AG08395 (cell line): ENCODE measurements at places on chromosomes 1 and 21.
A peak's percentile ranks its signal among the peaks of the same experiment; 100 is the strongest.

GRCh38 chr1:171581226-171581625, 40.8 kb upstream of the MYOCOS start:
- DNase-seq: no peak

- no peak for DNase-seq
Measured at GRCh38 chr1:32901823-32902534, 790 bp upstream of the TMEM54 start.

DNA sequence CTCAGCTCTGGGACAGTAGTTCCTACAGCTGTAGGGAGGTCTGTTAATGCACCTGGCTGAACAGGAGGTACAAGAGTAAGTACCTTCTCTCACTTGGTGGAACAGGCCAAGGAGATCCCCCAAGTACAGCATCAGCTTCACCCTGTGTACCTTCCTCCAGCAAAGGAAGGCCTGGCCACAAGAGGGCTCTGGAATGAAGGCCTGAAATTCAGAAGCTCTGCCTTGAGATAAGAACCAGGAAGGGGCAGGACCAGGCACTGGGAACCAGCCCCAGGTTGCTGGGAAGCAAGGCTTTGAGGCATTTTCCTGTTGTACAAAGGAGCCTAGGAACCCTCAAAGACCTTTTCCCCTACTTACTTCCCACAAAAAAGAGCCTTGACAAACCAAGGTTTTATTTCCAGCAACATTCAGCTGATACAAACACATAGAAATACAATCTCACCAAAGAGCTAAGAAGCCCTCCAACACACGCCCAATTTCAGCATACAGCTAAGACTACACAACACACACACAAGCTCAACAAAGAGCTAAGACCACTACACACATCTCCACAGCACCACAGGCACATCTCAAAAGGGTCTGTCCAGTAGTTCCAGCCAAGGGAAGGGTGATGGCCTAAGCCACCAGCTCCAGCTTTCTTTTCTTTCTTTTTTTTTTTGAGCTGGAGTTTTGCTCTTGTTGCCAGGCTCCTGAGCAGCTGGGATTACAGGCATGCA, 23.5 kb downstream of the F11R start:
- DNase-seq: peak; percentile 69

DNA sequence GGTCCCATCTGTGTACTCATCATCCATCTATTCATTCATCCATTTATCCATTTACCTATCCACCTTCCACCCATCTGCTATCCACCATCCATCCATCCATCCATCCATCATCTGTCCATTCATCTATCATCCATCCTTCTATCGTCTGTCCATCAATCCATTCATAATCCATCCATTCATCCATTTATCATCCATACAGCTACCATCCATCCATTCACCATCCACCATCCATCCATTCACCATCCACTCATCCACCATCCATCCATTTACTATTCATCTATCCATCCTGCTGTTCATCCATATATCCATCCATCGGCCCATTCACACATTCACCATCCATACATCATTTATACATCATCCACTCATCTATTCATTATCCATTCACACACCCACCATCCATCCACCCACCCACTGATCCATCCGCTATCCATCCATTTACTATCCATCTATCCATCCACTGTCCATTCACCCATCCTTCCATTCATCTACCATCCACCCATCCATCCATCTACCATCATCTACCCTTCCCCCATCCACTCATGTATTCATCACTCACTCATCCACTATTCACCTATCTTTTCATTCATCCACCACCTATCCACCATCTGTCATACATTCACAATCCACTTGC, 96.4 kb downstream of the TRIM11 start:
- no peak for DNase-seq

DNA sequence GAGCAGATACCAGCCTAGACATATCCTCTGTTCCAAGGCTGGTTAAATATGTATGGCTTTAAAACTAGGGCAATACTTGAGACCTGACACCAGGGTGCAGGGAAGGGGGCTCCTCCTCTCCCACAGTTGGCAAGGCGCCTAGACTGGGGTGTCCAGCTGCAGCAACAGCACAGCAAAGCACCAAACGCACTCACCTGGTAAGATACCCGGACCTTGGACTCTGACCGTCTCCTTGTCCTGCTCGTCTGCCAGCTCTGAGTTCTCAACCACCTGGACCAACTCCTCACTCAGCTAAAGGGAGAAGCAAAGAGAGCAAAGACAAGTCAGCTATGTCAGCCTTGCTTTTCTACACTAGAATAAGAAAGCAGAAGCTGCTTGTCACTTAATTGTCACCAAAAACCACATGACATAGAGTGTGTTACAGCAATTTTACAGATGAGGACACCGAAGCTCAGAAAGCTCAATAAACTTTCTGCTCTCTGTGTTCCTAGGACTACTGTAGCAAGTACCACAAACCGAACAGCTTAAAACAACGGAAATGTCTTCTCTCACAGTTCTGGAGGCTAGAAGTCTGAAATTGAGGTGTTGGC, 4.4 kb downstream of the PACC1 start:
- DNase-seq: no peak

- no peak for DNase-seq
Measured at GRCh38 chr1:54114955-54115354, 37.8 kb downstream of the CDCP2 start.

GRCh38 chr1:231338270-231339128, at the start of gene SPRTN:
Gene SPRTN (plus strand): TSS chr1:231338293. CDS start chr1:231338384, 91 bp downstream.
- DNase-seq: peak; percentile 91

GRCh38 chr1:97350241-97350640, 570.6 kb downstream of the DPYD start:
- no peak for DNase-seq

GRCh38 chr1:158810311-158810710, 20.8 kb upstream of the MNDA start:
- DNase-seq: no peak

GRCh38 chr1:21184276-21184675, 7.6 kb upstream of the EIF4G3 start:
- no peak for DNase-seq

DNA sequence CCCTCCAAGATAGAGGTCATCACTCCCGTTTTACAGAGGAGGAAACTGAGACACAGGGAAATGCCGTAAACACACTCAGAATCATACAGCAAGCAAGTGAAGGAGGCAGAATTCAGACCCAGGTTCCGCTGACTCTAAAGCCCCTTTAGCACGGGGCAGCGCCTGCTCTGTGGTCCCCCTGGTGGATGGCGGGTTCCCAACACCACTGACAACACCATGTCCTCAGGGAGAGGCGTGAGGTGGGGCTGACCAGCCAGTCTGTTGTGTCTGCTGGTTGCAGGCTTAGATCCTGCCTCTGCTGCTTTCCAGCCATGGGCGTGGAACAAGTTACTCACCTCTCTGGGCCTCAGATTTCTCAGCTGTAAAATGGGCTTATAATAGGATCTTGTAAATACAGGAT, 617.3 kb downstream of the MATN1 start:
- peak; percentile 39 for DNase-seq

- no peak for DNase-seq
Measured at GRCh38 chr1:81811757-81812371, 11.1 kb downstream of the ADGRL2 start.

- DNase-seq: no peak
Measured at GRCh38 chr1:43004587-43005459, 46.2 kb upstream of the SLC2A1 start.

- DNase-seq: no peak
Measured at GRCh38 chr1:1032424-1032823, 12.5 kb downstream of the AGRN start.

DNA sequence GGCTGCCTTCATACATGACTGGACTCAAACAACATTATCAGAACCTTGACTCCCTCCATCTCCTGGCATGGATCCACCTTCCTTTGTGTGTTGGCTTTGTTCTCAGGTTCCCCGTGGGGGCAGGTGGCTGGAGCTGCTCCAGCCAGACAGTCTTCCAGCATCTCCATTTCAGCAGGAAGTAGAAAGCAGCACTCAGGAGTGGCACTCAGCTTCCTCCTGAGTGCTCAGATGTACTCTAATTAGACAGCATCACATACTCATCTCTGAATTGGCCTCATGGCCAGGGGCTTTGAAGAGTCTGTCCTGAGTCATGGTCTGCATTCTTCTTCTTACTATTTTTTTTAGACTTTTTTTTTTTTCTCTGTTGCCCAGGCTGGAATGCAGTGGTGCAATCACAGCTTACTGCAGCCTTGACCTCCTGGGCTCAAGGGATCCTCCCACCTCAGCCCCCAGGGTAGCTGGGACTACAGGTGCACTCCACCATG, 27.9 kb downstream of the OVAAL start:
- DNase-seq: peak; percentile 59

DNA sequence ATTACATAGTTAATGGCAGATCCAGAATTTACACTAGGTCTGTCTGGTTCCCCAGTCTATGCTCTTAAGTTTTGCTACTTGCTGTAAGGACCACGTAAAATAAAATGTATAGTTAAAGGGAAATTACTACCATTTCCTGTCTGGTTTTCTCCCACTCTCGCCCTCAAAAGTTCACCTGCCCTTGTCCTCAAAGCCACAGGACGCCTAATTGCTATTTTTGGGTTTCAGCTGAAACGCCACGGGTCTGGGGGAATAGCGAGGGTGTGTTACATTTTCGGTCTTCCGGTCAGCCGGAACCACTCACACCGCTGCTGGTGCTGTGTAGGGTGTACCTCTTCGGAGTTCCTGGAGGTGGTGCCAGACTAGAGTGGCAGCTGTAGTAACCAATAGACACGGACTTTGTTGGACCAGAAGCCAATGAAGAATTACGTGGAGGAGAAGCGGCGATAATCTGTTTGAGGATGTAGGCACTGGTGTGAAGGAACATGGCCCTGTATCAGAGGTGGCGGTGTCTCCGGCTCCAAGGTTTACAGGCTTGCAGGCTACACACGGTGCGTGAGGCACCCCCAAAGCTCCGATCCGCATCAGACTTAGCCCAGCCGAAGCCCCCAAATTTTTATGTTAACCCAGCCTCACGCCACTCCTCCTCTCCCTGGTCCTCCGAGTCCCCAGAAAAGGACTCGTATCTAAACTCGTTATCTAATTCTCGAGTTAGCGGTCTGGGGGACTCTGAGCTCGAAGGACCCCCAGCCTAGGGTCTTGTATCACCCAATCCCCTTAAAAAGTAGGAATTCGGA, at the start of gene TARS2:
Gene TARS2 (plus strand): TSS at position 454 of the 797 bp plus-strand sequence. CDS start 32 bp downstream, at position 486.
- peak; percentile 98 for DNase-seq

- no peak for DNase-seq
Measured at GRCh38 chr1:195026792-195027191, 1581.4 kb downstream of the KCNT2 start.

DNA sequence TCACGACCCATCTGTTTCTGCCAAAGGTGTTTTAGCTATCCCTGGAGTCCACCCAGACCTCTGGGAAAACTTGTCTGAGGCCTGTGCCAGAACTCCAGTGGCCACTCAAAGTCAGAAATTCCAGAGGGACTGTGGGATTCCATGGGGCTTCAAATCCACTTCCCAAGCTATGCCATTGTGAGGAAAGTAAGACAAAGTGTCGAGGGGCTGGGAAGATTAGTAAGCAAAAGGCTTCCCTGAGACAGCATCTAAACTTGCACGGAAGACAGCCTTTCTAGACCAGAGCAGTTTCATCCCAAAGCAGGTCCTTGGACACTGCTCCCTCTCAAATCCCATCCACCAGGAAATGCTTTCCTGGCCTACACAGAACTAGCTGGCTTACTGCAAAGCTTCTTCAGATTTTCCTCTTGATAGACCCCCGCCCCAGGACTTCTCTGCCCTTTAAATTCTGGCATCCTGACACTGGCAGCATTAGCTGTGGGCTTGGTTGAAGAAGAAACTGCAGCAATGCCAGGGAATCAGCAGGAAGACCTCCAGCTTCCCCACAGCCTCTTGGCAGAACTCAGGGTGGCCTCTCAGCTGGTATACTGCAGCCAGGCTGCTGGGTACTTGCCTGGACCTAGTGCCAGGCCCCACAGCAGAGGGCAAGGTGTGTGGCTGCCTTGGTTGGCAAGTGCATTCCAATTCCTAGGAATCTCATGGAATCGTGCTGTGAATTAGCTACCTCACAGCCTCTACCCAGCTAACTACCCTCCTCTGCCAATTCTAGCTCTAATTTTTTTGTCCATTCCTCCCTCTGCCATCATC, 27.3 kb upstream of the LMX1A start:
- peak; percentile 12 for DNase-seq

GRCh38 chr1:26862781-26863684, at the start of gene SFN:
Gene SFN (plus strand): TSS chr1:26863149. CDS start chr1:26863213, 64 bp downstream.
- no peak for DNase-seq

DNA sequence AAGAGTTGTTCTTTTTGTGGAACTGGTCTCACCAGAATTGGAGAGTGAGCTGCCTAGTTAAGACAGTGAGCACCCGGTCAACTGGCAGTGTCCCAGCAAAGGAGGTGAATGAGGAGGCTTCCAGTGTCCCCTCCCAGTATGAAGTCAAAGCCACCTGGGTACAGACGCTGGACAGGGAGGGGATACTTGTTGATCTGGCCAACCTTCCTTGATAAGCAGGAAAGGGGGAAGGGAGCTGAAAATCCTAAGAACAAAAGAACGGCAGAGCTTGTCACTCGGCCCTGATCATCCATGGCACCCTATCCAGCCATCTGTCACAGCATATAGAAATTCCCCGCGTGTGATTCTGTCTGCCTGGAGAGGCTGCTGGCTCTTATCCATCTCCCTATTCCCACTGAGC, 91.5 kb downstream of the SSBP3 start:
- no peak for DNase-seq

- DNase-seq: no peak
Measured at GRCh38 chr1:233641029-233641428, 27.1 kb downstream of the KCNK1 start.

DNA sequence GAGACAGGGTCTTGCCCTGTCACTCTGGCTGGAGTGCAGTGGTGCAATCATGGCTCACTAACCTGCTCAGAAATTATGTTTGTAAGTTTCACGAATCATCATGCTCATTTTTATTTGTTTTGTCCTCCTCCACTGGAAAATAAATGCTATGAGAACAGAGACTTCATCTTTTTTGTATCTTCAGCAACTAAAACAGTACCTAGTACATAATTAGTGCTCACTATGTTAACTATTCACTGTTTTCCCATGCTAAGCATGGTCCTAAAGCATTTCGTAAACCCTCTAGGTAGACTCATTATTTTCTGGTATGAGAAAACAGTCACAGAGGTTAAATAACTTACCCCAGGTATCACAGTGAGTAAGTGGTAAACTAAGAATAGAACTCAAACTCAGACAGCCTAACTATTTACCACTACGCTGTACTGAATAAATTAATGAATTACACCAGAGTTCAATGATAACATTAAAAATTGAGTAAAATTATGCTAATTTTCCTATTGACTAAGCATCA, 118.4 kb downstream of the RERE start:
- no peak for DNase-seq

- peak; percentile 15 for DNase-seq
Measured at GRCh38 chr1:72037745-72038343, 244.5 kb downstream of the NEGR1 start.

- DNase-seq: no peak
Measured at GRCh38 chr21:28789523-28789922, 203.2 kb downstream of the LTN1 start.

GRCh38 chr1:35524106-35524505, 33.1 kb downstream of the KIAA0319L start:
- DNase-seq: no peak

- DNase-seq: peak; percentile 57
Measured at GRCh38 chr1:38858833-38859560, 575 bp downstream of the RRAGC start.
